Nephron progenitor cell (in vitro differentiated cells): ENCODE measurements at places on chromosomes 16 and 17.

DNA sequence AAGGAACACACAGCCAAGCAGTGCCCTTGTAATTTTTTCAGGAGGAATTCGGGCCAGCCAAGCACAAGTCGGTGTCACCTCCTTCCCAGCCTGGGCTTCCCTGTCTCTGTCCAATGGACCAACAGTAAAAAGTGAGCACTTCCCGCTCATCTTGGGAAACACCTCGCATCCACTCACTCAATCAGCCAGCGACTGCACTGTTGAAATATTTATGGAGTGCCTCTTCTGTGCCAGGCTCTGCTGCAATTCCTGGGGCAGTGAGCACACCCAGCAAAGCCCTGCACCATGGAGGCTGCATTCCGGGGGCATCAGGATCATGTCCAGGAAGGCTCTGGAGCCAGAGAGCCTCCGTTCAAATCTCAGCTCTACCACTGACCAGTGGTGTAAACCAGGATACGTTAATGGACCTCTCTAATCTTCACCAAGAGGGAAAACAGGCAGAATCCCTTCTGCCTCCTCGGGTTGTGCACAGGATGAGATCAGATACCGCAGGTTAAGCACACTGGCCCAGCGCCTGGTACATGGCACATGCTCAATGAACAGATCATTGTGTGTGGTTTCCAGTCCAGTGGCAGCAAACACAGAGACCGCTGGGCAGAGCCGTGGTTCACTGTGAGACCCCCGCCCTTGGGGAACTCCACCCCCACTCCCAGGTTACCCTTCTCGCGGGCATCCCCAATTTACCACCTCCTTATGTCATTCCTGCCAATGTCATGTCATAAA lies 194.3 kb downstream of the ZNF423 start:
- DNase-seq = no peak

DNA sequence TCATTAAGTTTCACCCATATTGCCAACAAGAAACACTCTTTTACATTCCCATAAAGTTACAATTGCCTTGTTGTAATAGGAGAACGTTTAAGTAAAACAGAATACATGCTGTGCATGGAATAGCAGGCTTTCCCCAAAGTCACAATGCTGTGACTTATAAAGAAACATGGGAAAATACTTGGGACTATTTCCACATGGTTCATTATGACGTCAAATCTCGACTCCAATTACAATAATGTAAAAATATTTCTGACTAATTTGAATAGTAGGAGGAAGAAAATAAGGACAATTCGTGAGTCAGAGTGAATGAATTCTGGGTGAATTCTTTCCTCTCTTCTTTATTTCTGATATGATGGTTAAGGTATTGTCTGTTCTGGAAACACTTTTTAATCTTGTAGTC lies 52.8 kb downstream of the CDH11 start:
- no peak for DNase-seq

GRCh38 chr17:34081269-34081668 lies 173.8 kb upstream of the CCL2 start:
- no peak for DNase-seq

- DNase-seq = no peak
Measured at GRCh38 chr17:6660805-6661463, 9.4 kb downstream of the C17orf100 start.

DNA sequence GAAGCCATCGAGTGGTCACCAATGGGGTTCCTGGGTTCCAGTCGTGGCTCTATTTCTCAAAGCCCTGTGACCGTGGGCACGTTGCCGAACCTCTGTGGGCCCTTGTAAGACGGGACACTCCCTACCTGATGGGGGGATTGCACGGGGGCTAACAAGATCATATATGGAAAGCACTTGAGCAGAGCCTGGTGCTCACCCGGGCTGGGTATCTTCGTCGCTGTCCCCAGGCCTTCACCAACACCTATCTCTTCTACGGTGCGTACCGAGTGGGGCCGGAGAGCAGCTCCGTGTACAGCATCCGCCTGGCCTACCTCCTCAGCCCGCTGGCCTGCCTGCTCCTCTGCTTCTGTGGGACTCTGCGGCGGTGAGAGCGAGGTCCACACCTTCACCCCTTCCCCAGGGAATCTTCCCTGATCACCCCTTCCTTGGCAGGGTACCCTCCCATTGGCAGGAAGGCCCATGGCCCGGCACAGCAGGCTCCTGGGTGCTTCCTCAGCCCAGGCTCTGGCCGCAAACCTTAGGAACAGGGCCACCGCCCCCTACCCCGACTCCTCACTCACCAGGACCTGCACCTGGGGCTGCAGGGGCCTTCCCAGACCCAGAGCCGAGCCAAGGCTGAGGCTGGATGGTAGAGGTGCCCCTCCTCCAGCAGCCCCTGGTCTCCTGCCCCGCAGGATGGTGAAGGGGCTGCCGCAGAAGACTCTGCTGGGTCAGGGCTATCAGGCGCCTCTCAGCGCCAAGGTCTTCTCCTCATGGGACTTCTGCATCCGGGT lies 2.8 kb downstream of the TMC8 start:
- DNase-seq = no peak

- DNase-seq = no peak
Measured at GRCh38 chr16:56348168-56349085, 76.9 kb downstream of the AMFR start.

- no peak for DNase-seq
Measured at GRCh38 chr17:31808521-31809050, 50.5 kb downstream of the COPRS start.

DNA sequence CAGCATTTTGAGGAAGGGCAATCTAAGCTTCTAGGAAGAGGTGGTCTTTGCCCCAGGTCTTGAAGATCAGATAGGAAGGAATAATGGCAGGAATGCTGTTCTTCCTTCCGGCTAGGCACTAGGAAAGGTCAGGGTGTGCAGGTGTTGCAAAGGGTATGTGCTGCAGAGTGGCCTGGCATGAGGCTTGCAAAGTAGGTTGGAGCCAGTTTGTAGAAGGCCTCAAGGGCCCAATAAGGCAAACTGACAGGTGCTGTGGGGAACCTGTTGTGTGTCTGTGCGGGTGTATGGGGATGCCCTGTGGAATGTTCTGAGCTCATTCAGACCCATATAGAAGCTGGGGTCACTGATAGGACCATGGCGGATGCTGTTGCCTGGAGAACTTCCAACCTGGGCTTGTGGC lies 12.7 kb downstream of the MSI2 start:
- no peak for DNase-seq

DNA sequence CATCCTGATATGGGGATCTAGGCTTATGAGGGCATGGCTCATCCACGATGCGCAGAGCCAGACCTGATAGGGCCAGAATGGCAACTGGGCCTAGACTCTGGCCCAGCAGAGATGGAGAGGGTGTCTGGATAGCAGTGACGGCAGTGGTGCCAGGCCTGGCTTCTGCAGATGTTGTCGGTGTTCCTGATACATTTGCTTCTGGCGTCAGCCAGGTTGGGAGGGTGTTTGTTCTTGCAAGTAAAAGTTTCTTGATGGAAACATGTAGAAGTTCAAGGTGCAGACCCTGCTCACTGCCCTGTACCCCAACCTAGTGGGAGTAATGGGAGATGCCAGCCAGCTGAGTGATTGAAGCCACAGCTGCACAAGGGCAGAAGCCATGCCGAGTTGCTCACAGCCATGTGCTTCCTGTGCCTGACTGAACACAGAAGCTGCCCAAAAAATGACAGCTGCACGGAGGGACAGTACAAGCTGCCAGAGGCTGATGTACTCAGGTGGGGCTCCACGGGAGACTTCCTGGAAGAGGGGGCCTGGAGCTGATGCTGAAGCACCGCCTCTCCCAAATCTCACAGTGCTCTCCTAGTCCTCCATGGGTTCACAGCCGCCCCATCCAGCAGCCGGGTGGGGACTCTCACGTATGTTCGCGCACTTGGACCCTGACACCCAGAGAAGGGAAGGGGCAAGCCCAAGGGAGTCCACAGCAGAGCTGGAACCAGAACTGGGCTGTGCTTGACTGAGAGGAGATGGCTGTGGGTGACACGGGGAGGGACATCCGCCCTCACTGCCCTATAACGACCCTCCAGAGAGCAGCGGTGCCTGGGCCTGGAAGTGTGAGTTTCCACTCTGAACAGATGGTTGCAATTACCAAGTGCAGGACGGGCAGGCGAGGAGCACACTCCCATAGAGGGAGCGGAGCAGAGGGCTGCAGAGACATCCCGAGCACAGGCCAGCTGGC lies 78.7 kb downstream of the N4BP1 start:
- DNase-seq = peak; percentile 36

GRCh38 chr17:41567317-41567716 lies 4.5 kb downstream of the KRT9 start:
- DNase-seq = no peak

- DNase-seq = no peak
Measured at GRCh38 chr16:57260294-57260929, 15.4 kb downstream of the ARL2BP start.

DNA sequence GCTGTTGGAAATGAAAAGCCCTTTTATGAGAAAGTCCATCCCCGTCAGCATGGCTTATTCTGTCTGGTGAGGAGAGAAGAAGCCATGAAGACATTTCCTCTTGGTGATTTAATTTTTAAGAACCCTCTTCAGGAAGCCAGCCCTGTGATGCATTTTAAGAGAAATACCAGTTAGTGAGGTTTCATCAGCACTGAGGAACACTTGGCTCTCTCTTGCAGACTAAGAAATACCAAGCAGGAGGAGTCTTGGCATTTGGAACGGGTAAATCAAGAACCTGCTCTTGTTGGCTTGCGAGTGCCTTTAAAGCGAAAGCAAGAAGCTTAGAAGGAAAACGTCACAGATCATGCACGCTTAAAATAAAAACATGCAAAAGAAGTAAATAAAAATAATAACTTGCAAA lies 17.5 kb downstream of the RAB11FIP3 start:
- DNase-seq = no peak

- DNase-seq = no peak
Measured at GRCh38 chr16:78323315-78323714, 223.9 kb downstream of the WWOX start.

GRCh38 chr17:9987779-9988585 lies 82.9 kb upstream of the RCVRN start:
- peak; percentile 55 for DNase-seq

- DNase-seq = no peak
Measured at GRCh38 chr16:50862818-50863643, 121.1 kb downstream of the CYLD start.

GRCh38 chr16:85955566-85955965 lies 56.6 kb downstream of the IRF8 start:
- DNase-seq = no peak

GRCh38 chr16:88703486-88704309 lies 2.5 kb downstream of the RNF166 start:
- DNase-seq = no peak

DNA sequence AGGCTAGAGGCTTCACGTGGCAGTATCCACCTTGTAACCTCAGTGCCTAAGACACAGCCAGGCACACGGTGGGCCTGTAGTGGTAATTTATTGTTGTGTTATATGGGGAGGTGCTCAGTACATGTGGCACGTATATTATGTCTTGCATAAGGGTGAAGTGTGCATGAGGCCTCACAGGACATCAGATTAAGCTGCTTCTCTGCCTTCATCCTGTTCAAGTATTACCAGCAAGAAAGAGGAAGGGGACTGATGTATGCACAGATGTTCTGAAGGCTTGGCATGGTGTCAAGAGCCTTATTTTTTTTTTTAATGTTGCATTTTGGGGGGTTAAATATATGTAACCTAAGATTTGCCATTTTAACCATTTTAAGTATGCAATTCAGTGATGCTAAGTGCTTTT lies 71.6 kb downstream of the ABCC1 start:
- no peak for DNase-seq

DNA sequence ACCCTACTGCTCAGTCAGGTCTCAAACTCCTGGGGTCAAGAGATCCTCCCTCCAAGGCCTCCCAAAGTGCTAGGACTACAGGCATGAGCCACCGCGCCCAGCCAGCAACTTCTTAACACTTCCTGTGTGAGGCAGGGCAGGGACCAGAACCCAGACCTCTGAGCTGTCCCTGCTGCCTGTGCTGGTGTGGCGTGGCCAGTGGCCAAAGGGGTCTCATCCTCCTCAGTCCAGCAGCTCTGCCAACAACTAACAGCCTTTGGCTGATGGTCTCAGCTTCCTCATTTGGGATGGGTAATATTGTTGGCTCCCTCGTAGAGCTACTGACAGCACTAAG lies 1.4 kb upstream of the LLGL1 start:
- no peak for DNase-seq

GRCh38 chr16:1861730-1862129 lies 10.2 kb downstream of the MEIOB start:
- no peak for DNase-seq

DNA sequence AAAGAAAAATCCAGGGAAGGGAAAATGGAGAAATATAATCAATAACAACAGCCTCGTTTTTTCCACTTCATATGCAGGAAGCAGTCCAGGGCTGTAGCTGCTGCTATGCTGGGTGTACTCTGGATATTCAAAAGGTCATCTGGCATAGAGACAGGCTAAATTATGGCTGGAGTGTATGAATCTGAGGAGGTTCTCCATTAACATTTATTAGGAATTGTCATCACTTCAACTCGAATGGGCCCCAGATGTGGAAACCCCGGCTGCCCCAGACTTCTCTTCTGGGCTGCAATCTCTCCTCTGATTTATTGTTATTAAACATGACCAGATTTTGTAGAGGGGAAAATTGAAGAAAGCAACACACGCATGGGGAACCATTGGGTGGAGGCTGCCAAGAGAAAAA lies 33.5 kb upstream of the SKAP1 start:
- no peak for DNase-seq

GRCh38 chr17:57924677-57925076 lies 30.5 kb downstream of the CUEDC1 start:
- no peak for DNase-seq

- DNase-seq = no peak
Measured at GRCh38 chr16:48829336-48830310, 219.6 kb upstream of the N4BP1 start.

- no peak for DNase-seq
Measured at GRCh38 chr16:15770512-15770911, 86.3 kb downstream of the MYH11 start.

DNA sequence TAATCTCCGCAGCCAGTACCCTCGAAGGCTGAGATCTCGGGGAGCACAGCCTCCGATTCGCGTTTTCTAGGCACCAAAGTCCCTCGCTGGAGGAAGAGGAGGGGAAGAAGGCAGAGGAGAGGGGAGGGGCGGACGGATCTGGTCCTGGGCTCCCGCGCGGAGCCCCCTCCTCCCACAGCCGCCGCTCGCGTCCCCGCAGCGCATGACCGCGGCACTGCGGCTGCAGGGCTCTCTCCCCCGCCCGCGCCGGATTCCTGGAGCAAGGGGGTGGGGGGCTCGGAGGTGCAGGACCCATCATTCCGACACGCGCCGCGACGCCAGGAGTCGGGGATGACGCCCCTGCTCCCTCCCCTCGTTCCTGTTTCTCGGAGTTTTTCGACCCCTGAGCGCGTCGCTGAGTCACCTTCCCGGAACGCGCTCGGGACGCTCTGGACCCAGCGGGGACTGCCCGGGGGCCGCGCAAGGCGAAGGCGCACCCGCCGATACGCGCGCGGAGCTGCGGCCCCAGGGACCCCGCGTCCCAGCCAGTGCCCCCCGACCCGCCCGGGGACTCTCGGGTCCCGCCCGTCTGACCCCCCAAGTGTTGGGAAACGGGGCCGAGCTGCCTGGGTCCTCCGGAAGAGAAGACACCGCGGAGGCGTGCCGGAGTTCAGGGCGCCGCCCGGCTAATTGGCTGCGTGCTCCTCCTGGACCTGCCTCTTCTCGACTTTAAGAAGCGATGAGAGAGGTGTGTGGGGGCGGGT lies 1.4 kb upstream of the SPHK1 start:
- peak; percentile 74 for DNase-seq

- DNase-seq = peak; percentile 75
Measured at GRCh38 chr17:8997994-8998628, 23.2 kb upstream of the NTN1 start.

GRCh38 chr17:12982224-12982623 lies 35.6 kb downstream of the ELAC2 start:
- DNase-seq = no peak
